ENCODE measurements at places on chromosomes 4 and X. TPM values are rescaled to one million over a fixed set of nuclear protein-coding genes. Genes with fewer than 3 reads are reported as not detected.

DNA sequence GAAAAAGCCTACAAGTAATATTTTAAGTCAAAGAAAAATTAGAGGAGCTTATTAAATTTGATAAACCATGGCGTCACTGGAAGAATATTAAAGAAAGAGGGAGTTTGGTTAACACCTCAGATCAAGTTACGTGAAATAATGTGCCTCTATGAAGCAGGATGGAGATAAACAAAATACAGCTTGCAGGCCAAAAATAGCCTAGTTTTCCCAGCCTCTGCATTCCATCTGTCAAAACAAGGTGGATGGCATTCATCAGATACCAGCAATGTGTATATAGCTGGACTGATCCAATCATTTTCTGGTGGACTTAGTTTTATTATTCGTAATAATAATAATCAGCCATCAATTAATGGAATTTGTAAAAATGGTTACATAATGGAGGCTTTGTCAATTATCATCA is 230.7 kb downstream of the NR3C2 start:
- DNase-seq, result no peak

- DNase-seq, result no peak
These were observed 10.5 kb upstream of the UBE2NL start for GRCh38 chrX:143873343-143873742.

- no peak for DNase-seq
These were observed 55.5 kb upstream of the FAM120C start for GRCh38 chrX:54238588-54238987.

DNA sequence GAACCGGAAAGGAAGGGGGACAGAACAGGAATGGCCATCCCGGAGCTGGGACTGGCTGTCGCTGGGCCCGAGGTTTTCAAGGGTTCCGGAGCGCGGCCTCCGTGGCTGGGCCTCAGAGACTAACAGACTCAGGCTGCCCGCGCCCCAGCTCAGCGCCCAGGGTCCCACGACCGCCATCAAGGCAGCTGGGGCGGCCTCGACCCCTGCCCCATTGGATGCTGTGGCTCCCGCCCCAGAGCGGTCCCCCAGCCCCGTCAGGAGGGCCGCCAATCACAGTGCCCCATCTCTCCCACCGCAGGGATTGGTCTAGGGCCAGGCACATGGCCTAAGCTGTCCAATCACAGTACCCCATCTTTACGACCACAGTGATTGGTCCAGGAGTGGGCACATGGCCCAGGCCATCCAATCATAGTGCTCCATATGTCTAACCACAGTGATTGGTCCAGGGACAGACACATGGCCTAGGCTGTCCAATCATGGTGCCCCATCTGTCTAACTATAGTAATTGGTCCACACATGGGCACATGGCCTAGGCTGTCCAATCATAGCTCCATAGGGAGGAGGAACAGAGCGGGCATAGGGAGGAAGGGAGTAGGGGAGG is 105.3 kb upstream of the NKX1-1 start:
- DNase-seq, result peak; percentile 46

DNA sequence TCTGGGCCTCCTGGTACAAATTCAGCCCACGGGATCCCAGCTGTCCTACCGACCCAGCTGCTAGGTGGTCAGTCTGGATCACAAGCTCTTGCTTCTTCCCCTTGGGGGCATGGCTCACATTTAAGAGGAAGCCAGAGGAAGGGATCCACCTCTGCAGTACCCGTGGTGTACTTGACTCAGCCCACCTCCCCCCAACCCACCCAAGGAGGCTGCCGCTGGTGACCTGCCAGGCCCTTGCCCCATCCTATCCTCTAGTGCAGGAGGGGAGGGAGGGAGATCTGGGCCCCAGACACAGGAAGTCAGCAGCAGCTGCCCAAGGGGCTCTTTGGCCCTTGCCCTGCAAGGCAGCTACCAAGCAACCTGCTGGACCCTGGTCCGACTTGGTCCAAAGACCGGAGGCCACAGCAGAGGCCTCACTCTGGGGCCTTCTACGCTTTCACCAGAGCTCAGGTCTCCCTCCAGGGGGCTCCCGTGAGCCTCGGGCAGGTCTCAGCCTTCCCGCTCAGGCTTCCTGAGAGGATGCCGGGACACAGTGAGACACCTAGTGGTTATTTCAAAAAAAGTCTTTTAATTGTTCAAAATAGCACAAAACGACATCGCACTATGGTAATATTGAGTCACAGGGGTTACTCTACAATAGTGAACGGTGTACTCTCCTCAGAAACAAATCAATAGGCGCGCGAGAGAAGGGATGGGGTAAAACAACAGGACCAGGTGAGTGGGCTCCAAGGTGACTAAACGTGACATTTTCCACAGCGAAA is 2.7 kb upstream of the RENBP start:
- peak; percentile 83 for DNase-seq

DNA sequence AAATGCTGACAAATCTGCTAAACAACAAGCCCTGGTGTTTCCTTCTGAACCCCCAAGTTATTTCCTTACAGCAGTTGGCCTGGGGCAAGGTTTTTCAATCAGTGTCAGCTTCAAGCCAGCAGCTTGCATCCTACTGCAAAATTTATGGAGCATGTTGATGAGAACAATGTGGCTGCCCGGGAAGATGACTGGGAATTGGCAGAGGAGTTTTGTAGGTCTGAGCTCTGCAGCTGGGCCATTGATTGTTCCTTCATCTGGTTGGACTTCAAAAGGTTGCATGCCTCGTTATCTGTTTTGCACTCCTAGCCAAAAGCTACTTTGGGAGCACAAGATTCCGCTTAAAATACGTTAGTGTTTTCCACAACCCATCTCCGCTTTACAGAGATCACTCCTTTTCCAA is 1030.3 kb upstream of the LCORL start:
- no peak for DNase-seq

DNA sequence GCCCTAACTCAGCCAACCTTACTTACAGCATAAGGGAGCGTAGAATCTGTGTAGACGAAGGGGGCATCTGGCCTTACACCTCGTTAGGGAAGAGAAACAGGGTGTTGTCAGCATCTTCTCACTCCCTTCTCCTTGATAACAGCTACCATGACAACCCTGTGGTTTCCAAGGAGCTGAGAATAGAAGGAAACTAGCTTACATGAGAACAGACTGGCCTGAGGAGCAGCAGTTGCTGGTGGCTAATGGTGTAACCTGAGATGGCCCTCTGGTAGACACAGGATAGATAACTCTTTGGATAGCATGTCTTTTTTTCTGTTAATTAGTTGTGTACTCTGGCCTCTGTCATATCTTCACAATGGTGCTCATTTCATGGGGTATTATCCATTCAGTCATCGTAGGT is 14.6 kb downstream of the PLP1 start:
- DNase-seq, result no peak

DNA sequence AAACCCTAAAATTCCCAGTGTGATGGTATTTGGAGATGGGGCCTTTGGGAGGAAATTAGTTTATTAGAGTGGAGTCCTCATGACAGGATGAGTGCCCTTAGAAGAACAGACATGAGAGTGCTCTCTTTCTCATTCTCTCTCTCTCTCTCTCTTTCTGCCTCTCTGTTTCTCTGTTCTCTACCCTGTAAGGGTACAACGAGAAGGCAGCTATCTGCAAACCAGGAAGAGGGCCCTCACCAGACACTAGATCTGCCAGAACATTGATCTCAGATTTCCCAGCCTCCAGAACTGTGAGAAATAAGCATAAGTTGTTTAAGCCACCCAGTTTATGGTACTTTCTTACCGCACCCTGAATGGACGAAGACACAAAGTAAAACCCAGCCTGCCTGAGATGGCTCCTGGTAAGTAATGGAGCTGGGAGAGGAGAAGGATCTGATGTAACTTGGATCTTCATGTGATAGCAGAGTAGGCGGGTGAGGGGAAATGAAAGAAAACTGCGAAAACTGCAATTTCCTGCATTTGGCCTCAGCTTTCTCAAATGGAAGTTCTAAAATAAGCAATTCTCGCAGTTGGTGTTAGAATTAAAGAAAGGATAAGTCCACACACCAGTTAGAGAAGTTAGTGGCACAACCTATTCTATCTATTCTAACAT is 8.7 kb upstream of the CDS1 start:
- no peak for DNase-seq

DNA sequence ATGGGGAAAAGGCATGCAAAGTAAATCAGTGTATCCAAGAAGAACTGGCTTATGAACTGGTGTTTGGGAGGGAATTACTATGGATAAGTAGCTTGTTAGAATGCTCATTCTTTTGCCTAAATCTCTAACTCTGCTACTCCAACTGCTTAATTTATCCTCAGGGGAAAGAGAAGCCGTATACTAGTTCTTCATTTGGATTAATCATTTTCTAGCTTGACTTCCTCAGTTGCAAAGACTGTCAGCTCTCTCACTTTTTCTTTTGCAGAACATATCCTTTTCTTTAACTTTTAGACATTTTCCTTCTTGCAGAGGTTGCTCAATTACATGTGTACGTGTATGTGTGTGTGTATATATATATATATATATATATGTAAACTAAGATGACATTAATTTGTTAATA is 21.9 kb downstream of the GPRIN3 start:
- DNase-seq, result no peak

DNA sequence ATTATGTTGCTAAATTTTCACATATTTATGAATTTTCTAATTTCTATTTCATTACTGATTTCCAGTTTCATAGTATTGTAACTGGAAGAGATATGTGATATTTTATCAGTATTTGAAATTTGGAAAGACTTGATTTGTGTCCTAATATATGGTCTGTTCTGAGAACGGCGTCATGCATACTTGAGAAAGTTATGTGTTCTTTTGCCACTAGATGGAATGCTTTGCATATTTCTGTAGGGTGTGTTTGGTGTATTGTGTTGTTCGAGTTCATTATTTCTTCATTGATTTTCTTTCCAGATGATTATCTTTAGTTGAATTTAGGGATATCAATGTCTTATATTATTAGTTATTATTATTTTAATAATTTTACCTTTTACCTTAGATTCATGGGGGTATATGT is 110.6 kb upstream of the ITM2A start:
- DNase-seq, result no peak

- DNase-seq, result peak; percentile 76
These were observed 511 bp downstream of the PPM1K start for GRCh38 chr4:88283661-88284438.

DNA sequence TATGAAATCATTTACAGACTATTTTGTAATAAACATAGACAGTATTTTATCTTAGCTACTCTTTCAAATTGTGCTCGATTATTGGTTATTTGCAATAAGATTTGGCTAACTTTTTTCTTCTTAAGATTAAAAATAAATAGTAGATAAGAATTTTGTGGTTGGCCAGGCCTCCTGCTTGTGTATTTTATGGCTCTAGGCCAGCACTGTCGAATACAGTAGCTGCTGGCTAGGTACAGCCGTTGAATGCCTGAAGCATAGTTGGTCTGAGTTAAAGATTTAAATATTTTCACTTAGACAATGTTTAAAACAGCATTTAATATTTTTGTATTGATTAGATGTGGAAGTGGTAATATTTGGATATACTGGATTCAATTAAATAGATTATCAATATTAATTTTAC is 481.0 kb downstream of the SPRY1 start:
- DNase-seq, result no peak

- DNase-seq, result no peak
These were observed 47.6 kb downstream of the CCNG2 start for GRCh38 chr4:77204621-77205020.

GRCh38 chrX:150032742-150033141 is 94.5 kb upstream of the EOLA2 start:
- DNase-seq, result no peak

DNA sequence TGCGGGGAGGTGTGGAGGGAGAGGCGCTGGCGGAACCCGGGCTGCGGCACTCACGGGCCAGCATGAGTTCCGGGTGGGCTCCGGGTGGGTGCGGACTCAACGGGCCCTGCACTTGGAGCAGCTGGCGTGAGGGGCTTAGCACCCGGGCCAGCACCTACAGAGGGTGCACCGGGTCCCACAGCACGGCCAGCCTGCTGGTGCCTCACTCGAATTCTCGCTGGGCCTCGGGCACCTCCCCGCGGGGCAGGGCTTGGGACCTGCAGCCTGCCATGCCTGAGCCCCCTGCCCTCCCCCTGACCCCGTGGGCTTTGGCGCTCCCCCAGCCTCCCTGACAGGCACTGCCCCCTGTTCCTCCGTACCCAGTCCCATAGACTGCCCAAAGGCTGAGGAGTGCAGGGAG is 10.8 kb upstream of the CAMK2D start:
- peak; percentile 41 for DNase-seq

DNA sequence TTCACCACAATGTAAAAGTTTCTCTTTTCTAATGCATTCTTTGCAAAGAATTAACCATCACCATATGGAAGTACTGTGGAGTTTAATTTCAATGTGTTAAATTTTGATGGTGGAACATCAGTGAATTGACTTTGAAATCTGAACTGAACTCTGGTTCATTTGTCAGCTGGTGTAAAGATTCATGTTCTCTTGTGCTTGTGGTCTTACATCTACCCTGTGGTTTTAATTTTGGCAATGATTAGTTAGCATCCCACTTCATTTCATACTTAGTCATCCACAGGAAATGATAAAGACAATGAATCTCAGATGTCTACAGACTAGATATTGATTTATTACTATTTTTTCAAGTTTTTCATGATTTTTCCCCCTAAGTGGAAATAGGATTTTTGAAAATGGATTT is 77.8 kb downstream of the GRID2 start:
- no peak for DNase-seq

GRCh38 chr4:111512081-111512783 is 633.0 kb upstream of the FAM241A start:
- DNase-seq, result no peak

GRCh38 chr4:20091781-20092180 is 159.9 kb upstream of the SLIT2 start:
- DNase-seq, result no peak

- DNase-seq, result no peak
These were observed 8.9 kb downstream of the TCEANC start for GRCh38 chrX:13661735-13662288.

DNA sequence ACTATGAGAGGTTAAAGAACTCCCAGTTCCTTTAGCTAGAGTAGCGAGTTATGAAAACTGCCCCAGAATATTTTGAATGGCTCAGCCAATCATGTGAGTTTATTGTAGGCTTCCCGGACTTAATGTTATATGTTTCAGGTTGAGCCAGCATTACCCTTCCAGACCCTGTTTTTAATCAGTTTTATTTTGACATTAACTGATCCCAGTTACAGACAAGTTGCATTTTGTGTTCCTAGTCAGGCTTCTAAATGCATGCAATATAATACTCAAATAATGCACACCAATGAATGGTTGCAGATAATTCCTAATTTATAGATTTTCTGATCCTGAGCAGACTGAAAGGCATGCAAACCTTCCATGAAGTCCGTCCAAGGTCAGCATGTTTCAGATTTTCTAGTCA is 57.8 kb downstream of the EDNRA start:
- DNase-seq, result no peak

The ZNF275 gene
- total RNA-seq, result 7.6 TPM

The GRIA2 gene
- not detected for total RNA-seq

The CTAG1A gene
- total RNA-seq, result not detected

The LONRF3 gene
- total RNA-seq, result 27.6 TPM

The FGA gene
- 35.4 TPM for total RNA-seq

The TREX2 gene
- total RNA-seq, result 0.80 TPM

The CCNB3 gene
- 0.71 TPM for total RNA-seq

The RIPPLY1 gene
- not detected for total RNA-seq

The SSX4 gene
- not detected for total RNA-seq

The OPRPN gene
- not detected for total RNA-seq
